ENCODE measurements at places on chromosomes 16 and 17.
A peak's percentile ranks its signal among the peaks of the same experiment; 100 is the strongest.

GRCh38 chr16:19717314-19717713, 713 bp downstream of the KNOP1 start:
- no peak for DNase-seq

DNA sequence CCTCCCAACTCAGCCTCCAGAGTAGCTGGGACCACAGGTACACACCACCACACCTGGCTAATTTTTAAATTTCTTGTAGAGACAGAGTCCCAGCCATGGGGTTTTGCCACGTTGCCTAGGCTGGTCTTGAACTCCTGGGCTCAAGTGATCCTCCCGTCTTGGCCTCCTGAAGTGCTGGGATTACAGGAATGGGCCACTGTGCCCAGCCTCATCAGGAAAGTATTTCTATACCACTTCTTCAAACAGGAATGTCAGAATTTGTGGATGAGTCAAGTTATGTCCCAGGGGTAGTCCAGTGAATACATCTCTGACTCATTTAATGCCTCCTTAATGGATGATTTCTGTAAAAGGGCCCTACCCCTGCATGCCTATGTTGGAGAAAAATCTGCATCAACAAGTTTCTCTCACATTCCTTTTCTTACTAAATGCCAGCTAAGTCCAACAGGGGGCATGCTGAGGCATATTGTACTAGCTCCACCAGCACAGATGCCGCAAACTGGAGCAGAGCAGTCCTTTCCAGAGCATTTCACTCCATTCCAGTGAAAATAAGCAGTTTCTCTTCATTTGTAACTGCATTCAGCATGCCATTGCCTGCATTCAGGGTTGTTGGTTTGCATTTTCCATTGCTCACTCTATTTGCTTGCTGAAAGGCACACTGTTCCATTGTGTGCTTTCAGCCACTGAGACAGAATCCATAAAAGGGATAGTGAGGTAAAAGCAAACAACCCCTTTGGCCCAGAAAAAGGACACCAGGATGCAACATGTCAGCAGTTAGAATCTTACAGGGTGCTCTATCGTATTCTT, 5.3 kb upstream of the CAVIN1 start:
- DNase-seq: peak; percentile 68

DNA sequence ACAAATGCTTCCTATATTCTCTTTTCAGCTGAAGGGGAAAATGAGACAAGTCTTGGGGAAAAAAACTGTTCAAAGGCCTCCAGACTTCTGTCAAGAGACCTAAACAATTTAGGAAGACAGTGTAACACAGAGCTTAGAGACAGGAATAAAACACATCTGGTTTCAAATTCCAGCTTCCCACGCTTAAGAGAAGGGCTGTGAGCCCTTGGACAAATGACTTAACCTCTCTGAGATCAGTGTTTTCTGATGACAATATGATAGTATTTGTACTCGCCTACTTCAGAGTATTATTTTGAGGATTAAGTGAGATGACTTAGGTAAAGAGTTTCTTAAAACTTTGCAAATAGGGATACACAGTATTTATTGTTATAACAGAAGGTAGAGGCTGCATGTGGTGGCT, 29.5 kb downstream of the SMURF2 start:
- no peak for DNase-seq

DNA sequence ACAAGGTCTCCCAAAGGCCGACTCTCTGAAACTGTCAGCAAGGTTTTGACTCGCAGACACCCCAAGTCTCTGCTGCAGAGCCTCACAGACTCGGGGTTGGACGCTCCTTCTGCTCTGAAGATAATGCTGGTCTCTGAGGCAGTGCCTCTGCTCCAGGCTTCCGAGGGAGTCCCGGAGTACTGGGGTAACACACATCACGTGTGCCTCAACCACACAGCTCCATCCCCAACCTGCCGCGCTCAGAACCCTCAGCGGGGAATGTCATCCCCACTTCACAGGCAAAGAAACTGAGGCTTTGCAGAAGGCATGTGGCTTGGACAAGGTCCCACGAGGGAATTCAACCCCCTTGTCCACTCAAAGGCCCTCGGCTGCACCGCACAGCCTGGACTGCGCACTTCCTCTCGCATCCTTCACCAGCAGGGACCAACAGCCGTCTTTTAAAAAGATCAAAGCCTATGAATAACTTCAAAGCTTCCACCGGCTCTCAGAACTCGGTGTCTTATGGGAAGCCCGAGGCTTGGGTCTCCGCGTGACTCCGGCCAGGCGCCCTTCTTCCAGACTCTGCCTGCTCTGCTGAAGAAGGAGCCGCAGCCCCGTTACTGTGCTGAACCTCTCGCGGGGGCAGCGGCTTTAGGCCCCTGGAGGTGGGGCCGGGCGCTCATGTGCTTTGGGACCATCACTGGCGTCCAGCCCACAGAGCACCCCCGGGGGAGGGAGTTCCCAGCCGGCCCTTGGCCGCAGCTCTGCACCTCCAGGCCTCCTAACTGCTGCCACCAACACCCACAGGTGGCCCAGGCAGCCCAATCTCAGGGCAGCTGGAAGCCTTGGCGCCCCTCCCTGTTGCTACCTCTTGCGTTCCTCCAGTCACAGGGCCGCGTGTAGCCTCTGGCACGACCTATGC, 2.2 kb downstream of the TMEM204 start:
- DNase-seq: peak; percentile 33

GRCh38 chr17:74694081-74694480, 18.6 kb downstream of the CD300LF start:
- DNase-seq: no peak

DNA sequence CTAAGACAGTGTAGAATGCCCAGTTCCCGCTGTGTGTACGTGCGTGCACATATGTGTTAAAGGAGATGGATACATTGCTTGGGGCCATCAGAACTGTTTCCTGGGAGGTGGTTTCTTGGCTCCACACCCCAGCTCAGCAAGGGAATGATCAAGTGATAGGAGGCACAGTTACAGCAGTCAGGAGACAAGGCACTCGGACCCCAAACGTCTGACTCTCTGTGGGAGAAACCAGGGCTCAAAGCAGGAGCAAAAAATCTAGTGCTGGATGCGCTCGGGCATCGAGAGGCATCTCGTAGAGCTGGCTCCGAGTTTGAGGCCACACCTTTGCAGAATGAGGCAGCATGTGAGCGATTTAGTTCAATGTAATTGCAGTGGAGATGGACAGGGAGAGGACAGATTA, 71.9 kb downstream of the RBBP6 start:
- no peak for DNase-seq

DNA sequence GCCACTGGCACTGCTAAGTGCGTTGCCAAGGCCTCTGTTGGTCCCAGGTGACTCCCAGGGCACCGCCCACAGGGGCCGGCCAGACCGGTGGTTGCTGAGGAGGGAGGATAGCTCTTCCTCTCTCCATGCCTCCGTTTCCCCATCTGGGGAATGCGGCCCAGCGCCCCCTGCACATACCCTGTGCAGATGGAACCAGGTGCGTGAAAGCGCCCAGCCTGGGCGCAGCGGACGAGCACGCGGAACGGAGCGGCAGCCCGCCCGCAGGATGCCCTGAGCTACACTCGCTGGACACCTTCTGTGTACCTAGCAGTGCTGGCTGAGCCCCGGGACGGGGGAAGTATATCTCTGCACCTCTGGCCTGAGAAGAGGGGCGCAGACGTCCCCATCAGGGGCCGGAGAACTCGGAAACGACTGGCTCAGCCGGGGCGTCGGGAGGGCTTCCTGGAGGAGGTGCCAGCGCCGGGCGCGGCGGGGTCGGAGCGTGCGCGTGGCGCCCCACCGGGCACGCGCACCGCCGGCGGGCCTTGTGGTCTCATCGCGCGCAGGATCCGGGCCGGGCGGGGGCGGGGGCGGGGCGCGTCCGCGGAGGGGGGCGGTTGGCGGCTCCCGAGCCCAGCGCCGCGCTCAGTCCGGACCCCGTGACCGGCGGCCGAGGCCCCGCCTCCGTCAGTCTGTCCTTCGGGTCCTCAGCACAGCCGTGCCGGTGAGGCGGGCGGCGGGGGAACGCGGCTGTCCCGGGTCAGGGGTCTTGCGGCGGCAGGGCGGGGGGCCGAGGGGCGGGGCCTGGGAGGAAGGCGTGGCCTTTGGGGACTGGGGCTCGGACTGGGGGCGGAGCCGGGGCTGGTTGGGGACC, at the start of the genes CCDC78 and HAGHL:
Gene CCDC78 (minus strand): TSS at position 6 of the 853 bp plus-strand sequence. CDS start 76 bp downstream, outside the sequence.
Gene HAGHL (plus strand): TSS at position 669 of the 853 bp plus-strand sequence. CDS start 404 bp downstream, outside the sequence.
- peak; percentile 74 for DNase-seq

DNA sequence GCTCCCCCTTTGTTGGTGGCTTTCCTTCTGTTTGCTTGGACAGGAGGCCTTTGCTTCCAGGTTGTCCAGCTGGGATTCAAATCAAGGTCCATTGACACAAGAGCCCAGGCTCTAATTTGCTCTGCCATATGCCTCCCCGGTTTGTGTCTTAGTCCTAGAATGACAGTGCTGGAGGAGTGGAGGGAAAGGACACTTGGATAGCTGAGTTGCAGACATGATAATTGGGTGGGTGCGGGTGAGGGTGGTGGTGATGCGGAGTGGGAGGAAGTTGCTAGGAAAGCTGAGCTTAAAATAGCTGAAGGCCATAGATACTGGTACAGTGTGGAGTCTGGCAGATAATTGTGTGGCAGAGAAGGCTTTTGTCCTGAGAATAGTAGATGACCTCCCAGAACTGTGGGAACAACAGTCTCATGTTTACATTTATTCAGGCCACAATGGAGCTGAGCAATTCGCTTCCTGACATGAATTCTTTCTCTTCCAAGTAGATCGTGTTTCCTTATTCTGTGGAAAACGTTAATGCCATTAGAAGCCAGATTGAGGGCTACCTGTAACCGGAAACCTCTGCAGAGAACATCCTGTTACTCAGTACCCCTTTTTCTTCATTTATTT, 23.8 kb downstream of the SEC14L1 start:
- no peak for DNase-seq

DNA sequence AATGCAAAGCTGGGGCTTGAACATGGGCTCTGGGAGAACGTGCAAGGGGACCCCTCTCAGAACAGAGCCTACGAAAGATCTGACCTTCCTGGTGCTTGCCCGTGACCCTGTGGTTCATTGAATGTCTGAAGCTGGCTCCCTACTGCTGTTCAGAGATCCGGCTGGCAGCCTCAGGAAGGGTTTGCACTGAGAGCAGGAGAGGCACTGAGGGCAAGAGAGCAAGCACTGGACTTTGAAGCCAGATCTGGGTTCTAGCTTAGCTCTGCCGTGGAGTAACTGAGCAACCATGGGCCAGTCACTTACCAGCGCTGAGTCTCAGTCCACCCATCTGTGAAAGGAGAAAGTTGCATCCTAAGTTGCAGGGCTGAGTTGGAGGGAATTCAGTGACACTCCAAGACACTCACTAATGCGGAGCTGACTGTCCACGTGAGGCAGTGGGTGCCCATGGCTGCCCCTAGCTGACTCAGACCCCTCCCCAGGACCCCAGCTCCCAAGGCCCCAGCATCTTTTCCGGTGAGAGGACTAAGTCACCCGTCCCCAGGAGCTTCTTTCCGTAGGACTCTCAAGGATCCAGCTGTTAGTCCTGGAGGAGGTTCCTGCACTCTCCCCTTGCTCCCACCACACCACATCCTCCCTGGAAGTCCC, 41.3 kb downstream of the BEAN1 start:
- no peak for DNase-seq

- no peak for DNase-seq
These were observed 16.1 kb upstream of the HOXB9 start for GRCh38 chr17:48642059-48642842.

- DNase-seq: no peak
These were observed 26.9 kb downstream of the TNS4 start for GRCh38 chr17:40474419-40475002.

GRCh38 chr16:79970551-79971236, 370.2 kb upstream of the MAF start:
- DNase-seq: no peak

GRCh38 chr16:54921206-54921824, 9.3 kb upstream of the IRX5 start:
- no peak for DNase-seq

DNA sequence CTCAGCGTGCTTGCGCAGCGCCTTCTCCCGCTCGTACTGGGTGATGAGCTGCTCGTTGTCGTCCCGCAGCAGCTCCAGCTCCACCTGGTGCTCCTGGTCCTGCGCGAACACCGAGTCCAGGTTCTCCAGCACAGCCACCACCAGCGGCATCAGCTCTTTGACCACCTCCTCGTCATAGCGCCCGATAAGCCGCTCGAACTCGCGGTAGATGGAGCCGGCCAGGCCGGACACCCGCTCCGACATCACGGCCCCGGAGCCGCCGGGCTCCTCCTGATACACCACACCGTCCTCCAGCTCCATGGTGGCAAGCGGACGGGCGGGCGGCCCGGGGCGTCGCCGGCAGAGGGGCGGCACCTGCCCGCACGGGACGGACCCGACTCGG, 320 bp downstream of the SPAG9 start:
- peak; percentile 59 for DNase-seq

DNA sequence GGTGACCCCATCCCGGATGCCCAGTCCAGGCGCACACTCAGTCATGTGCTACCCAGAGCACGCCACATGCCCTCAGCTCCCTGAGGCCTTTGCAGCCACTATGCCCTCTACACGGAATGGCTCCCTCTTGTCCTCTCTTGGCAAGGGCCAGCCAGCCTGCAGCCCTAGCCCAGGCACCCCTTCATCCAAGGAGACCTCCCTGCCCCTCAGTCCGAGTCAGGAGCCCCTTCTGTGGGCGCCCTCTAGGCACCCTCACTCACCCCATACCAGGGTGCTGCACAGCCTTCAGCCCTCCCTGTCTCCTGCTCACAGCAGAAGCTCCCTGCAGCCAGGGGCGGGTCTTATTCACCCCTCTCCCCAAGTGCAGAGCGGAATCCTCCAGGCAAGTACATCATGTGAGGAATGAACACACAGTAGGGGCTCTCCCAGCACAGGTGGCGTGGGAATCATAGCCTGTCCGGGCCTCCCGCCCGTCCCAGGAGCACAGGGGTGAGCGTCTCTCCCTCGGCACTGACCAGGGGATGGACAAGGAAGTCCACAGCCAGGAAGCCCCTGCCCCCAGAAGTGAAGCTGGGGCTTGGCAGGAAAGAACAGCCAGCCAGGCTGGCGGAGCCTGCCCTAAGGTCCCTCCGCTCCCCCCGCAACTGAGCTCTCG, 186.9 kb downstream of the RBFOX3 start:
- DNase-seq: no peak

GRCh38 chr17:6106212-6106611, 36.0 kb downstream of the WSCD1 start:
- DNase-seq: no peak

GRCh38 chr17:33509331-33509730, 216.2 kb upstream of the ASIC2 start:
- DNase-seq: no peak

DNA sequence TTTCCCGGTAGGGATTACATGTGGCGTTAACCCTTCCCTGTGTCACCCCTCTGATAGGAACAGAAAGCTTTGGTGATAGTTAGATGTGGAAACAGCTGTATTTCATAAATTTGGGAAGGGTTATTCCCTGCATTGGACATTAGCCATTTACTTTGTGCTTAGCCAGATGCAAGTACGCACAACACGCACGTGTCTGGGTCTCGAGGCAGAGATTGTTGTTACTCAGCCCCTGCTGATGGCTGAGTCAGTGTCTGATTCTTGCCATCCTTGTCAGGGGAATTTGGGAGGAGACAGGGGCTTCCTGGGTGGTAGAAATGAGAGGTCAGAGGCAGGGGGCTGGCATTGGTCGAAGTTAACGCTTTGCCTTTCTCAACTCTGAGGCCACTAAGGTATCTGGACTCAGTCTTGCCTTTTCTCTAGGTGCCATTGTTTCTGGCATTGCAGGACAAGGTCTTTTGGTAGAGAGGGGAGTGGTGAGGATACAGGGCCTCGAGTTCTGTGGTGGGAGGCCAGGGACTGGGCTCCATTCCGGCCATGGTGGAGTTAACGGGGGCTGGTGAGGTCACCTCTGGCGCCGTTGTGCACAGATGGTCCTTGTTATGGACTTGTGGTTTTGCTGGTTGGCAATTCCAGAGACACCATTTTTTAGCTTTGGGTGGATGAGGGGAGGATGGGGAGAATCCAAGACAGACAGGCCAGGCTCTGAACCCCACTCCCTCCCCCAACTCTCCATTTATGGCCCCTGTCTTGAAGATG, 8.2 kb downstream of the MMP2 start:
- DNase-seq: no peak
